Caco-2 (cell line): ENCODE measurements at places on chromosomes 12 and 14. TPM values are rescaled to one million over a fixed set of nuclear protein-coding genes. Genes with fewer than 3 reads are reported as not detected.

Gene C1QL4
- 2.6 and 3.6 TPM in 2 replicates for total RNA-seq

Gene ZFYVE21
- 61.6 and 66.2 TPM in 2 replicates for total RNA-seq

Gene PTCSC3
- not detected in 2 replicates for total RNA-seq

Gene OAS2
- total RNA-seq: 0.25 TPM in 1 of 2 replicates, not detected in the other

Gene CIDEB
- total RNA-seq: 3.5 and 7.2 TPM in 2 replicates

Gene CLEC9A
- total RNA-seq: not detected in 2 replicates

Gene ERBB3
- total RNA-seq: 101 and 109 TPM in 2 replicates

Gene ASCL1
- total RNA-seq: not detected in 2 replicates

- no peak for DNase-seq
Measured at GRCh38 chr14:60166142-60166541, 944 bp upstream of the DHRS7 start.

- no peak for DNase-seq
Measured at GRCh38 chr12:108379823-108380222, 40.7 kb upstream of the CMKLR1 start.

DNA sequence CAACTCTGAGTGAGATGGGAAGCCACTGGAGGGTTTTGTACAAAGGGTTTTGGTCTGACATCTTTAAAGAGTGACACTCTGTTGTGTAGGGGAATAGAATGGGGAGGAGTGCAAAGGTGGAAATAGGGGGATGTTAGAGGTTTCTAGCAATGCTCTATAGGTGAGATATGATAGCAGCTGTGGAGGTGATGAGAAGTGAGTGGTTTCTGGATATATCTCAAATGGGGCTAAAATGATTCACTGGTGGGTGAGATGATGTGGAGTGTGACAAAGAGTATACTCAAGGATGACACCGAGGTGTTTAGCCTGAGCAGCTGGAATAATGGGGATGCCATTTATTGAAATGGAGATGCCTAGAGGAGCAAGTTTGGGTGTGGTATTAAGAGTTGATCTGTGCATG lies 426.4 kb downstream of the PCNX1 start:
- no peak for DNase-seq

GRCh38 chr14:95313707-95314106 lies 6.0 kb downstream of the CLMN start:
- DNase-seq: peak; percentile 16

DNA sequence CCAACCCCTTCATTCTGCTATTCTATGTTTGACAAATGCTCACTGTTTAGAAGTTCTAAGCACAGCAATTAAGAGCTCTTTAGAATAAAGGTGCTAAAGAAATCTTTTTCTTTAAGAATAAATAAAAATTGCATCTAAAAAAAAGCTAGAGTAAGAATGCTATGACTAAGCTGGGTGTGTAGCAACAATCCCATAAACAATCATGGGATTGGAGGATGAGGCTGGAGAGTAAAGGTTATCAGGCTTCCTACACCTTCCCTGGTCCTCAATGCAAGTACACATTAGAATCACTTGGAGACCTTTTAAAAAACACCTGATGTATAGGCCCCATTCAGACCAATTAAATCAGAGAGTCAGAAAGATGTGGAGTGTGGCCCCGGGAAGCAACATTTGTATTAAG lies 88.3 kb downstream of the CIT start:
- no peak for DNase-seq

DNA sequence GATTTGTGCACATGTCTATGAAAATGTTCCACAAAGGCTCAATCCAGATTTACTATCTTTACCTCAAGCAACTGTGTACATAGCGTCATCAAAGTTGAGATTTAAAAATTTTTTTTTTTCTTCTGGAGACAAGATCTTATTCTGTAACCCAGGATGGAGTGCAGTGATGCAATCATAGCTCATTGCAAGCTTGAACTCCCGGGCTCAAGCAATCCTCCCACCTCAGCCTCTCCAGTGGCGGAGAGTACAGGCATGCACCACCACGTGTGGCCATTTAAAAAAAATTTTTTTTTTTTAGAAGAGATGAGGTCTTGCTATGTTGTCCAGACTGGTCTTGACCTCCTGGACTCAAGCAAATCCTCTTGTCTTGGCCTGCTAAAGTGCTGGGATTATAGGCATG lies 2.3 kb downstream of the COCH start:
- no peak for DNase-seq

DNA sequence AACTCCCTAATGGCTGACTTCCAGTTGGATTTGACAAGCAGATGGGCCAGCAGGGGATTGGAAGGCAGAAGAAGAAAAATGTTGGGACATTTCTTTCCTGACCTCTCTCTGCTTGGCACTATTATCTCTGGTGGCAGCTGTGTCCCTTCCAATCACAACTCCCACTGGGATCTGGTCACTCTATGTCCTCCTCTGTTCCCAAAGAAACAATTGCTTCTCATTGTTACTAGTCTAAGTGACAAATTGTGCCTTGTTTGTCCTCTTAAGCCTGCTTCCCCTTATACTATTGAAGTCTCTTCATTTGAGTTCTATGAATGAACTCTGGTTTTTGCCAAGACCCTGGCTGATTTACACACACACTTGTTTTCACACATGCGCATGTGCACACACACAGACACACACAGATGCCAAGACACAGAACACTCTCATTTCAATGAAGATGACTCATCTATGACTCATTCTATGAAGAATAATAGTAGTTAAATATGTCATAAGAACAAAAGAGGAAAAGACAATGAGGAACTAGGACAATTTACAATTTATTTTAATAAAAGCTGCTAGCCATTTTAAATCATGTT lies 83.0 kb upstream of the FAR2 start:
- DNase-seq: no peak

- no peak for DNase-seq
Measured at GRCh38 chr14:73753887-73754795, 40.0 kb upstream of the PNMA1 start.

GRCh38 chr12:114163771-114164170 lies 197.6 kb upstream of the RBM19 start:
- no peak for DNase-seq

DNA sequence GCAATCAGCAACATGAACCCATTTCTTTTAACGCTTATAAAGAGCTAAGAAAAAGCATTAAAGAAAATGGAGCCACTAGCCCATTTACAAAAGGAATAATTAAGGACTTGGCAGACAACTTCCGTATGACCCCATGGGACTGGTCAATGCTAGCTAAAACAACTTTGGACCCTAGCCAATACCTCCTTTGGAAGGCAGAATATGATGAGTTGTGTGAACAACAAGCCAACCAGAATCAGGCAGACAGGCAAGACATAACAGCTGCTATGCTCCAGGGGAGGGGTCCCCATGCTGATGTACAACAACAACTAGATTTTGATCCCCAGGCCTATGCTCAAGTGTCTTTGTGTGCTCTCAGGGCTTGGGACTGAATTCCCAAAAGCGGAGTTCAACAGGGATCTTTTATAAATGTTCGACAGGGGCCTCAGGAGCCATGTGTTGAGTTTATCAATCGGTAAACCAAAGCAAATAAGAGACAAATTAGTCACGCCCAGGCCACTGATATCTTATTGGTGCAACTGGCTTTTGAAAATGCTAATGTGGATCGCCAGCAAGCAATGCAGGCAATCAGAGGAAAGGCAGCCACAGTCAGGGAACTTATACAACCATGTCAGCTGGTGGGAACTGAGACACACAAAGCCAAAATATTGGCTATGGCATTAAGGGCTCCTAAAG lies 254.4 kb upstream of the DIO2 start:
- no peak for DNase-seq

- DNase-seq: no peak
Measured at GRCh38 chr14:24430143-24430681, 458 bp downstream of the KHNYN start.

DNA sequence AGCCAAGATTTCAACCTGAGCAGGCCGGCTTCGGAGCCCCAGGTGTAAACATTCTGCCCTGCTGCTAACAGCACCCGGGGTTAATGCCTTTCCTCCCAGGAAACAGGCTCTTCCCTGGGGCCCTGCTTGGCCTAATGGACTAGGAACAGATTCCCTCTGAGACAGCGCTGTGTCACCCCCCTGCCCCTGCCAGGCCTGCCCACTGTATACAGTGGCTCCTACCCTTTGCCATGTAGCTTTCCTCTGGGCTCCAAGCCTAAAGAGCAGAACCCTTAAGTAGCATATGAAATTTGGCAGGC lies 28.3 kb upstream of the BCDIN3D start:
- DNase-seq: no peak

- DNase-seq: no peak
Measured at GRCh38 chr12:104714369-104714768, 243.7 kb downstream of the SLC41A2 start.

DNA sequence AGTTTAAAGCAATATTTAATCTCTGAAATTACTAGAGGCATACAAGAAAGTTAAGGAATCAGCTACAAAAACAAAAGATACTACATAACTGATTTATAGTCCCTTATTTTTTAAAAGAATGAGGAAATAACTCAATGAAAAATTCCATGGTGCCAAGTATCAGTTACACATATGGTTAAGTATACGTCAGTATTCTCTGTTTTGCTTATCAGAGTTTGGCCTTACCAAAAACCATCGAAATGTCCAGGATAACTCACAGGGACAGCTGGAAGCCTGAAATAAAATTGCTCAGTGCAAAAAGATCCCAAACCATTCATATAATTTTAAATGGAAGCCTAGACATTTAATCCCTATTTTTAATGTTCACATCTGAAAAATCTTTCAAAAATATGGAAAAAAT lies 3.6 kb downstream of the CFL2 start:
- DNase-seq: no peak

GRCh38 chr12:2484141-2484776 lies 310.5 kb upstream of the FKBP4 start:
- DNase-seq: no peak

DNA sequence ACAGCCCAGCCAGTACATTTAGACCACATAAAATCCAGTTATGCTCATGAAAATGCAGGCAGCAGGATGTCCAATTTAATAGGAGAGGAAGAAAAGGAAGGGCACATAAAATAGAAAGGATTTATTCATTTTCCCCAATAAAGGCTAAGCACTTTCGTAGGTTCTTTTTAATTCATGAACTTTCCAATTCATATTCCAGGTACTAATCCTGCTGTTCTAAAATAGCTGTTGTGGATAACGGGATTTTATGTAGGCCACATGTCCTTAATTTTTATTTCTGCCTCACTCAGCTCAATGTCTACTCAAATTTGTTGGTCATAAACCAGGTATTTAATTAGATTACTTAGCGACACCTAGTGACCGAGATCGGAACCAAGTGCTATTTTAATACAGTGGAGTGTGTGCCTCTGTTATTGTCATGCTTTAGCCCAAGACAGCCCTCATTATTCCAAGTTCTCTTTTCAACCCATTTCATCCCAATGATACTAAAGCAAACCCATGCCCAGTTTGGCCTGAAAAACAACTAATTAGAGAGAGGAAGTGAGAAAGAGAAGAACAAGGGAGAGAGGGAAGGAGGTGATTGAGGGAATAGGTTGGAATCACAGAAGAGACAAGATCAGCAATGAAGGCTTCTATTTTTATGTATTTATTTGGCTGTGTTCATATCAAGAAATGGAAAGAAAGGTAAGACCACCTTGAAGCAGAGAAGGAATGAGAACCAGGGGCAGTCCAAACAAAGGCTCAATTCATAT lies 45.9 kb upstream of the IFNG-AS1 start:
- peak; percentile 59 for DNase-seq

GRCh38 chr12:291153-291723 lies 28.6 kb upstream of the SLC6A13 start:
- no peak for DNase-seq

DNA sequence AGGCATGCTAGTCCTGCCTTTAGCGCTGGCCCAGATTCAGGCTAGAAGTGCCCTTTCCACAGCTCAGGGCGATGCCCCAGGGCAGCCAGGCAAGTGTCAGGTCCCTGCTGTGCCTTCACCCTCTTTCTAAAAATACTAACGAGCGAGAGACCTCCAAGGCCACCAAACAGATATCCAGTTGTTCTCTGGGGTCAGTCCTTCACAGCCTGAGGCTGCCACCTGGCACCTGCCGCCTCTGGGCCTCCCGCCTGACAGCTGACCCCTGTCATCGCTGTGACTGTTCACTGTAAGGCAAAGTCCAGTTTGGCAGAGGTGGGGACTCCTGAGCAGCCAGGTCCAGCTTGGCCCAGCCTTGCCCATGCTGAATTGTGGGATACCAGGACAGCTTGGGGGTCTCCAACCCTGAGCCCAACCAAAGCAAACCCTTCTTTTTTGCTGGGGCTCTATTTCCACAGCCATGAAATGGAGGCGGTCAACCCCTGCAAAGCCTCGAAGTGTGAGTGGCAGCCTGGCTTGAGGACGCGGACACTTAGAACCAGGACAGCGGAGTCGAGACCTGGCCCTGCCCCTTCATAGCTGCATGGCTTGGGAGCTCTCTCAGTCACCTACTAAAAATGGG lies 79.9 kb downstream of the NINJ2 start:
- peak; percentile 62 for DNase-seq

GRCh38 chr12:24991209-24992049 lies 42.5 kb upstream of the BCAT1 start:
- DNase-seq: no peak

DNA sequence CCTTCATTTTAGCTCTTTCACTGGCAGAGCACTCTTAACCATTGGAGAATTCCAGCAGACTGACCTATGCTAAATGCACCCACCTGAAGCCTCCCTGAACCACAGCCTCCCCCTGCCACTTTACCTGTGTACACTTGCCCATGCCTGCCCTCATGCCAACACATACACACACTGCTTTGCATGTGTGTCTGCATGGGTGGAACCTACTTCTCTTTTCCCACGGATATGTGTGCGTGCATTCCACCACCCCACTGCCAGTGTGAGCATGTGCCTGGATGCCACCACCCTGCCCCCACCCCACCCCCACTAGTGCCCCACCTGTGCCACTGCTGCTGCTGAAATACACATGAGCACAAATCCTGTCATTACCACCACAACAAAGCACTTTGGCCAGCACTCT lies 49.5 kb upstream of the EEA1 start:
- no peak for DNase-seq

DNA sequence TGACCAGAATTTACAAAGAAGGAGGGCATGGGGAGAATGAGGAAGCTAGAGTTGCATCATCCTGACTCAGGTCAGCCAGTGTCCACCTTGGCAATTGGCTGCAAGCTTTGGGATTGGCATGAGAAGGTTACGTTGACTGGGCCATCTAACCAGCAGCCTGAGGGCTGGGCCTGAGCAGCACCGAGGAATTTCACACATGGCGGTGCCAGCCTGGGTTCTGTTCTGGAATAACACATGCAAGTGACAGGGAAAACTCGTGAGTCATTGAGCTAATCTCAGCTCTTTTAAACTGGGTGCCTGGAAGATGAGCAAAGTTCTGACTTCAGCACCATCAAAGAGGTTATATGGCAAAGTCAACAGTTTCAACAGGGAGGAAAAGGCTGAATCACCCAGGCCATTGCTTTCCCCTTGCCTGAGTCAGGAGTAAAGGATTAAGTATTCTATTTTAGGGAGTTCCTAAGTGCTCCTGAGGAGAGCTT lies 543.2 kb upstream of the TBX3 start:
- DNase-seq: peak; percentile 42

DNA sequence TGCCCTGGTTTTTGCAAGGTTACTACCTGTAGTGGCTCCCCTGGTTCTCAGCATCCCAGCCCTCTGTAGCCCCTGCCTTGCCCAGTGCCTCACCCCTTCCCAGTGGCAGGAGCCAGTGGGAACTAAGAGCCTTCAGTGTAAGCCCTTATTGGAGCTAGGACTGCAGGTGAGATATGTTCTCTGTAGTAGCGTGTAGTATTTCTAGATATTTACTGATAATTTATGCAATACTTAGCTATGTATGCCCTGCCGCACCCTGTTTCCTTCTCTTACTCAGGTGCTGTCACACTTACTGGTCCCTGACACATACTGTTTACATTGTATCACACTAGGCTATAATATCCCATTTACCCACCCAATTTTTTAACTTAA lies 3.6 kb downstream of the BMAL2 start:
- DNase-seq: peak; percentile 27

- DNase-seq: no peak
Measured at GRCh38 chr12:15534322-15534721, 212.0 kb downstream of the PTPRO start.

GRCh38 chr12:69583203-69583602 lies 2.1 kb upstream of the CCT2 start:
- DNase-seq: peak; percentile 61
